Smooth muscle cell of the brain vasculature (primary cell): ENCODE measurements at places on chromosomes 3 and 15.

DNA sequence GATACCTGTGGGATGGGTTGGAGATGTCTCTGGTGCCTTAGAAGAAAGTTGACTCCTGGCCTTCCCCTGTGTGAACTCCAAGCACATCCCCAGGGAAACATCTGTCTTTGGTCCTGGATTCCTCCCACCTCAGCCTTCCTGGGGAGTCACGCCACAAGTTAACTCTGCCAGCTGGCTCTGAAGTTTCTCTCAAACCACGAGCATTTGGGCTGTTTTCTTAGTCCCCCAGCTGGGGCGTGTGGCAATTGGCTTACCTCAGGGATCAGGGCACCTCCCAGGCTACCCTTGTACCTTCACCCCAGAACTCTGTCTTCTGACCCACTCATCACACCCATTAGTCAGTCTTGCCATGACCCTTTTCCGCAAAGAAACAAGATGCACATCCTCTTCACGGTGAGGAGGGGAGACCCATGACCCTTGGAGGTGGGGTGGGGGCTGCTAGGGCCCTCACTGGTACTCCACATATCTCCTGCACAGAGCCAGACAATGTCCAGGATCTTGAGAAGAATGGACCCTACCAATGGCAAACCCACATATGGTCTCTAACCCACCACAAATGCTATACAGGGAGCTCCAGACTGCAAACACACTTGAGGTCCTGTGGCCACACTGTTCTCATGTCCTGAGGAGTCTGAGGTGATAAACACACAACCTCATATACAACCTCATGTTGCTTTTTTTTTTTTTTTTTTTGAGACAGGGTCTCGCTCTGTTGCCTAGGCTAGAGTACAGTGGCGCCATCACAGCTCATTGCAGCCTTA lies 3.9 kb downstream of the NEIL1 start:
- DNase-seq: no peak

GRCh38 chr15:41289953-41290352 lies 42.4 kb downstream of the OIP5 start:
- no peak for DNase-seq

- DNase-seq: no peak
These were observed 543.1 kb downstream of the TUSC7 start for GRCh38 chr3:117252651-117253050.

DNA sequence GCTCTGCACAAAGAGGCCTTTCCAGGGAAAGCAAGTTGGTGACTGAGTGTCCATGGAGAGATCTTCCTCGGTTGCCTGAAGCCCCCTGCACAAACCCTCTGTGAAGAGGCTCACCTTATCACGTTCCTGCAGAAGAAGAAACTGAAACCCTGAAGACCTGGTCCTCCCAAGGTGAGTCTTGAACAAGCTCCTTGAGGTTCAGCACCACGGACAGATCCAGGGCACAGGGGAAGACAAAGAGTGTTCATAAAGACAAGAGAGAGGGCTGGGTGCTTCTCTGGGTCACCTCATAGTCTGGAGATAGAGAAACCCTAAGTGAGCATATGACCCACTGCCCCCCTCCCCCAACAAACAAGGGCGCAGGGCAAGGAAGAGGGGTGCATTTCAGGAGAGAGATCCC lies 21.7 kb upstream of the TBC1D21 start:
- DNase-seq: peak; percentile 56

DNA sequence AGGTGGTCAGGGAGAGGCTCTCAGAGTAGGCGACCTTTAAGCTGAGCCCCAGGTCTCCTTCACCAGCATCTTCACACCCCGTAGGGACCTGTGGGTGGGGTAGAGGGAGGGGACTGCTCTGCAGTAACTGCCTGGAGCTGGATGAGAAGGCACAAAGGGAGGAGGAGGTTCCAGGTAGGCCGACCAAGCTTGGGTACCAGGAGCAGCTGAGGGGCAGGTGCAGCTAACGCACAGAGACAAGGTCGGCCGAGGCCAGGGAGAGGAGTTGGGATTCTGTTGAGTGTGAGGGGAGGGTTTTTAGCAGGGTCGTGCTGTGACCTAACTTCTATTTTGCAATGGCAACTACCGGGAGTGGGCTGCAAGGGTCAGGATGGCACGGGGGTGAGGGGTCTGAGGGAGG lies 5.9 kb upstream of the GRIP2 start:
- DNase-seq: no peak

- DNase-seq: peak; percentile 32
These were observed 54.5 kb upstream of the GOLGA6B start for GRCh38 chr15:72599855-72600464.

DNA sequence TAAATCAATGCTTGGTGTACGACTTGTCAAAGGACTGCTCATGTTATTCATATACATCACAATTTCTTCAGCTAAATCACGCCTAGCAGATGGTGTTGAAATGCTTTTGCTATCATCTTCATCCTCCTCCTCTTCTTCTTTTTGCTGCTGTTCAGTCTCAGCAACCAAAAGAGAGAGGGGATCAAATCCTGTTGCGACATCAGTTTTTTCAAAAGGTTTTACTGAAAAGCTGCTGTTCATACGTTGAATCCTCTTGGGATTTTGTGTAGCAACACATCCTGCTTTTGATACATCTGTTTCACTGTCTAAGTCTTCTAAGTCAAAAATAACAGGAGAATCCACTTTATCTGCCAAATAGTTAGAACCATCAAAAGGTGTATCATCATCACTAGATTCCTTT lies 69.0 kb downstream of the SLC24A1 start:
- DNase-seq: no peak

DNA sequence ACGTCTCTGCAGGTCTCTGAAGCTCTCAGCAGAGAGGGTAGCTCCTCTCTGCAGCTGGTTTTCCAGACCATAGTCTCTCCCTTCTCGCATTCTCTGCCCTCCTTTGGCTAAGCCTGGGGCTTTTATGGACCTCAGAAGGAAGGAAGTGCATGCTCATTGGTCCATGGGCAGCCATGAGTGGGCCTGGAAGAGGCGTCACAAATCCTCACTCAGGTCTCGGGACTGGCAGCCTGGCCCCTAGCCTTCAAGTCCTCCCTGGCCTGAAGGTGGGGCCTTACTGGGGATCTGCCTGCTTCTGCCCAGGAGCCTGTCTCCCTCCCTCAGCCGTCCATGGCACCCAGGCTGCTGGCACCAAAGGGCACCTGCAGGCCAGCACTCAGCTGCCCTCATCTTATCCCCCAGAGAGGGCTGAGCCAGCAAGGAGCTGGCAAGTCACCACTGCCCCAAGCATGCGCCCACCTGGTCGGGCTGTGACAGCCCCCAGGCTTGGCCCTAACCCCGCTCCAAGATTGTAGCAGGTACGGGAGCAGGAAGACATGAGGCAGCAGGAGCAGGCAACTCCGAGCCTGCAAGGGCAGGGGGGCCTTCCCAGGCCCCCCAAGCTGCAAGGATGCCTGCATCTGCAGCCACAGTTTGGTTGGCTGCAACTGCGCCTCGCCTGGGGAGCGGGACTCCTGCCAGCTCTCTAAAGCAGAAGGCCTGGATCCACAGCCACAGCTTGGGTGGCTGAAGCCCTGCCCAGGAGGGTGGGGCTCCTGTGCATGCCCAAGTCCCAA lies 37.4 kb downstream of the GHSR start:
- no peak for DNase-seq

DNA sequence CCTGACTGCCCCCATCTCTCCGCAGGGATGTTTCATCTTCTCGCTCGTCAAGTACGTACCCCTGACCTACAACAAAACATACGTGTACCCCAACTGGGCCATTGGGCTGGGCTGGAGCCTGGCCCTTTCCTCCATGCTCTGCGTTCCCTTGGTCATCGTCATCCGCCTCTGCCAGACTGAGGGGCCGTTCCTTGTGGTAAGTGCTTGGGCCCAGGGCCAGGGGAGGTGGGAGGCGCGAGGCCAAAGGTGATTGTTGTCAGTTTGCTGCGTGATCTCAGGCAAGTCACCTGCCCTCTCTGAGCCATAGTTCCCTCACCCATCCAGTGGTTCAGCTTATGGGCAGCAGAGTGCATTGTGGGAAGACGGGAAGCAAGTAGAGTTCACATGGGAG lies 58.5 kb downstream of the GRIP2 start:
- DNase-seq: no peak

- no peak for DNase-seq
These were observed 229.6 kb downstream of the BBX start for GRCh38 chr3:107752202-107752990.

GRCh38 chr3:127848131-127849129 lies 26.1 kb upstream of the MGLL start:
- no peak for DNase-seq

DNA sequence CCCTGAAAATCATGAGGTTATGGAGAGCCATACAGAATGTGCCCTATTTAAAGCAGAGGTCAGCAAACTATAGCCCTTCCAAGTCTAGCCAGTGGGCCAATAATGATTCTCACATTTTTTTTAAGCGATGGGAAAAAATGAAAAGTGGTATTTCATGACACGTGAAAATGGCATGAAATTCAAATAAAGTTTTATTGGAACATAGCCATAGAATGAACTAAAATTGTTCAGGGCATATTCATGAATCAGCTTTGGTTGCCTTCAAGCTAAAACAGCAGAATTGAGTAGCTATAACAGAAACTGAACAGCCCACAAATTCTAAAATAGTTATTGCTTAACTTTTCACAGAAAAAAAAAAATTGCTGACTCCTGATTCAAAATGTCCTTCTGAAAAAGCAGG lies 104.5 kb downstream of the TFG start:
- no peak for DNase-seq

GRCh38 chr3:112009670-112010069 lies 10.9 kb downstream of the TAGLN3 start:
- no peak for DNase-seq

GRCh38 chr15:25990220-25990619 lies 127.1 kb upstream of the ATP10A start:
- DNase-seq: no peak

- no peak for DNase-seq
These were observed 174.2 kb upstream of the ATP10A start for GRCh38 chr15:26037369-26037768.

GRCh38 chr3:69443457-69443920 lies 57.6 kb upstream of the FRMD4B start:
- no peak for DNase-seq

GRCh38 chr3:140442621-140443020 lies 235.2 kb upstream of the TRIM42 start:
- DNase-seq: no peak

- no peak for DNase-seq
These were observed 56.8 kb downstream of the WNT7A start for GRCh38 chr3:13822871-13823585.

- no peak for DNase-seq
These were observed 95.0 kb downstream of the IQCH start for GRCh38 chr15:67349634-67350033.

GRCh38 chr3:157220883-157221282 lies 60.9 kb upstream of the CCNL1 start:
- no peak for DNase-seq

DNA sequence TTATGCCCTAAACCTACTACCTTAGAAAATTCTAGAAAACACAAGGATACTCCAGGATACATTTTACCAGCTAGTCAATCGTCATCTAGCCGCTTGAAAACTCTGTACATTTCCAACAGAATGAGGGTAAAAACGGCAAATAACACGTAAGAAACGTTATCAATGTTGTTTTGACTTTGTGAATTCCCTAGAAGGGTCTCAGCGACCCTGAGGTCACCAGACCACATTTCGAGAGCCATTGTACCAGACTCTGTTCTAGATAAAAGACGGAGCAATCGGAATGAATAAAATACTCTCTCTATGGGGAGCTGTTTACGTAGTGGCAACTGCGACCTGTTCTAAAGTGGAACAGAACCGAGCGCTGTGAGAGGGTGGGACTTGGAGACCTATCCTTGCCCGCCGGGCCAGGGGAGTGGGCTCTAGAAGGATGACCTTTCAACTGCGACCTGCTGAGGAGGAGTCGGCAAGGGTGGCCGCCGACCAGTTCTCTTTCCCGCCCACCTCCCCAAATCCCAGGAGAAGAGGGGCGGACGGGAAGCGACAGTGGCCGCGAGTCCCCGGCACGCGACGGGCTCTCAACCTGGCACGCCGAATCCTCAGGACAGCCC lies 778 bp upstream of the AP4E1 start:
- DNase-seq: no peak

DNA sequence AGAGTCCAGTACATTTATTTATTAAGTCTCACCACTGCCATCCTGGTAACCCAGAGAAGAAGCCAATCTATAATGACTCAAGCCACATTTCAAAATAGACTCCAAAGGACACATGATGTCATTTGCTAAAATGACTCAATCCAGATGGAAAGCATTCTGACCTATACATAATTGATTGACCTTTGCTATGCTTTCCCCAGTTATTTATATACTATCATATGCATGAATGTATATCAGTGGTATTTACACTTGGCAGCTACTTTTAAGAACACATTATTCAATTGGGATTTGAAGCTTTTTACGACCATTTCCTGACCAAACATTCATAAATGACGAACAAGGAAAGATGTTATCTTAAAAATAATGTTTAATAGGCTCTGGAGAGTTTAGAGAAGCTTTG lies 297.2 kb downstream of the FHIT start:
- DNase-seq: no peak

- DNase-seq: no peak
These were observed 507.5 kb upstream of the TGFBR2 start for GRCh38 chr3:30098653-30099455.

GRCh38 chr3:120623727-120624093 lies 27.6 kb downstream of the NDUFB4 start:
- DNase-seq: no peak

DNA sequence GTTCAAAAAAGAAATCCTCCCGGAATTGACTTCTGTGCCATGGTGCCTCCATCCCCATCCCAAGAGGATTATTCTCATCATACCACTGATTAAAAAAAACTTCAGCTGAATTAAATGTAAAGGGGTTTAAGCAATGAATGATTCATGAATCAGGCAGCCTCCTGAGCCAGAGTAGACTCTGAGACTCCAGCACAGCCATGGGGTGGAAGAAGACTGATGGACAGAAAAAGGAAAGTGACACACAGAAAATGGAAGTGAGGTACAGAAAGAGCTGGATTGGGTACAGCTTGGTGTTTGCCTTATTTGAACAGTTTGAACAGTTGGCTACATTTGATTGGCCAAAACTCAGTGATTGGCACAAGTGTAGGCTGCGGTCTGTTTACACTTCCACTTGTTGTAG lies 224.8 kb upstream of the ATP10A start:
- no peak for DNase-seq

- DNase-seq: no peak
These were observed 25.3 kb downstream of the PLD1 start for GRCh38 chr3:171784937-171785336.

GRCh38 chr3:183392186-183393034 lies 36.0 kb downstream of the MCF2L2 start:
- DNase-seq: no peak

DNA sequence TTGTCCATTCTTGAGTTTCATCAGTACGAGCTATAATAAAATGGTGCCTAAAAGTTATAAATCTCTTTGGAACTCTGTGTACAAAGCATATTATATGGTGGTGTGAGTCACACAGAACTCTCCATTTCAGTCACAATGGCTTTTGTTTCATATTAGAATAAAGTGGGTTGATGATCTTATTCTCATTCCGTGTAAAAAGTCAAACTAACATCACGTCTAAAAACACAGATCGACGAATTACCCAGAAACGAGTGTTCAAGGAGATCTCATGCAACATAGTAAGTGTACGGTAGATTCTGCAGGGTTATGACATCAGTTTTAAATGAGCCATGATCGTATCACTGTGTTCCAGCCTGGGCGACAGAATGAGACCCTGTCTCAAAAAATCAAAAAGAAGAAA lies 122.4 kb downstream of the FOXP1 start:
- no peak for DNase-seq

- no peak for DNase-seq
These were observed 6.8 kb downstream of the GATA2 start for GRCh38 chr3:128486205-128486628.

GRCh38 chr3:183272791-183273190 lies 19.7 kb downstream of the B3GNT5 start:
- DNase-seq: no peak

- no peak for DNase-seq
These were observed 30.2 kb upstream of the TLE3 start for GRCh38 chr15:70127770-70128413.
